ENCODE measurements at places on chromosomes 4 and X.

DNA sequence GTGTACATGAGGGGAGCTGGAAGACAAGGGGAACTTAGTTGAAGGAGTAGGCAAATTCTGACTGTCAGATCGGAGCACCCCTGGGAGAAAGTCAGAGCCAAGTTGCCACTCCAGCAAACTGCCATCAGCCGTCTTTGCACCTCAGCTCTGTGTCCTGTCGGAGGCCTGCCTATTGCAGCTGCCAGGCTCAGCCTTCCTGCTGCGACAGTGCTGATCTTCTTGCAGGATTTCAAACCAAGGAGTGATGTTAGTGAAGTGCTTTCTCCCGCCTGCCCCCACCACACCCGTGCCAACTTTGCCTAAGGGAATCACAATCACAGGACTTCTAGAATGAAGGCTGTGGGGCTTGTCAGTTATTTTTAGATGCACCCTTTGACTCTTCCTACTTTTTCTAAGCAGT, 185.3 kb downstream of the KIT start:
- DNase-seq: no peak

DNA sequence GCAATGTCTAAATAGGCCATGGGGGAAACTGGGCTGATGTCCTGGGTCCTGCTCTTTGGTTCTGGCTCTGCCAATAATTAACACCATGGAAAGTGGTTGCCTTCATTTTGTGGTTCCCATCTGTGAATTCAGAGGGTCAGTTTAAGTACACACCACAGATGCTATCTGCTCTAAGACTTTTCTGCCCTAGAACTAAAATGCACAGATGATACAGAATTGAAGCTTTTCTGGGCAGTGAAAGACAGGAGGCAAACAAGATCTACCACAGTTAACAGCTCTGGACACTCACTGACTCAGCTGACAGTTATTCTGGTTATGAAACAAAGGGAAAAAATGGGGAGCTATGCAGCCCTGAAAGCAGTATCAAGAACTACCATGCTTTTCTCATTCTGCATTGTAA, 37.3 kb downstream of the APBB2 start:
- DNase-seq: no peak

- no peak for DNase-seq
Observed at GRCh38 chr4:140693562-140693961, 62.6 kb downstream of the TBC1D9 start.

- DNase-seq: no peak
Observed at GRCh38 chrX:6813836-6814370, 279.0 kb upstream of the VCX3A start.

DNA sequence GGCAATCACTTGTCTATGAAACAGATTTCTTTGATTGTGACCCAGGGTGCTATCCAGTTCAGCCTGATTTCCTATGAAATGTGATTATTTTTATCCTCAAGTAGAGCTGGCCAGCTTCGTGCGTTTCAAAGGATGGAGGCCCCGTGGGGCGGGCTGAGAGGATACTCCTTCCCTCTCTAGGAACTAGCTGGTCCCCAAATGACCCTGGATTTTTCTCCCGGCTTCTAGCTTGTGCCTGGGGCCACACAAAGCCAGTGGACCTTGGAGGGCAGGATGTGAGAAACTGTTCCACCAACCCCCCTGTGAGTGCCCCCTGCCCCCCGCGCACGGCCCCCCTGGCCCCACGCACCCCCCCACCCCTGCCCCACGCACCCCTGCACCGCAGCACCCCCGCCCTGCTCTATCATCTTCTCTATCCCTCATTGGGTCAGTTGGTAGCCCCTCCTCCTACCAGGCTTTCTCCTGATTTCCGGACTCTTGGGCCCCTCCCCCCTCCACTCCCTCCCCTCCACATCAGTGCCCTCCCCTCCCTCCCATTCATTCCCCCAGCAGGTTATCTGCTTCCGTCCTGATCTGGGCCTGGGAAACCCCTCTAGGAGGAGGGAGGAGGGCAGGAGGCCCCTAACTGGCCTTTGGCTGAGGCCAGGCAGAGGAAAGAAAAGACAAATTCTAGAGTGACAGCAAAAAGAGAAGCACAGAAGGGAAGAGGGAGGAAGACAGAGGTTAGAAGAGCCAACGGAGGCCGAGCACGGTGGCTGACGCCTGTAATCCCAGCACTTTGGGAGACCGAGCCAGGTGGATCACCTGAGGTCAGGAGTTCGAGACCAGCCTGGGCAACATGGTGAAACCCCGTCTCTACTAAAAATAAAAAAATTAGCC, 3.3 kb downstream of the XPNPEP2 start:
- no peak for DNase-seq

DNA sequence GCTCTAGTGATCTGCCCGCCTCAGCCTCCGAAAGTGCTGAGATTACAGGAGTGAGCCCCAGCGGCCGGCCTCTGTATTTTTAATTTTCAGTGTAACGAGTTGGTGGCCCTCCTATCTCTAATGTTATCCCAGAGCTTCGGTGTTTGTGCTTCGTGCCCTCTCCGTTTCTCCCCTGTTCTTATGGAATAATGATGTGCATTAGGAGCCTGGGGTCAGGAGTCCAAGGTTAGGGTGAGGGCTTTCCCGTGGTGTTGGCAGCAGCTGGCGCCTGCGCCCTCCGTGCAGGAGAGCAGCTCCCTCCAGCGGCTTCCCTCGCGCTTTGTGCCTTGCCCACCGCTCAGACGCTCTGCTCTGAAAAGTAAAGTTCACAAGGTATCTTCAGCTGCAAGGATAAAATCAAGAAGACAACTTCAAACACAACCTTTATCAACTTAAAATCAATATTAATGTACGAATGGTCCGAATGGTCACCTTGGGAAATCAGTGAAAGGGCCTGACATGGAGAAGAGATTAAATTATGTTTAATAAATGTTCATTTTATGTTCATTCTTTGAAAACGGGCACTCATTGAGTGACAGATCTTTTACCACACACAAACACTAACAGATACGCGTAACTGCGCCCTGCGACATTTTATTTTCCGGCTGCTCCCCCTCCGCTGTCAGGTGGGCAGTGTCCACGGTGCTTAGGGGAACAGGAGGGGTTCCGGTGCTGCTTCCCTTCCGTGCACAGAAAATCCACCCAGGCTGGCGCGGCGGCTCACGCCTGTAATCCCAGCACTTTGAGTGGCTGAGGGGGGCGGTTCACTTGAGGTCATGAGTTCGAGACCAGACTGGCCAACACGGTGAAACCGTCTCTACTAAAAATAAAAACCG, 62.4 kb downstream of the TRAPPC11 start:
- no peak for DNase-seq

GRCh38 chrX:12814420-12814819, 23.2 kb downstream of the PRPS2 start:
- no peak for DNase-seq

- DNase-seq: no peak
Observed at GRCh38 chr4:54152846-54153600, 53.1 kb downstream of the GSX2 start.

DNA sequence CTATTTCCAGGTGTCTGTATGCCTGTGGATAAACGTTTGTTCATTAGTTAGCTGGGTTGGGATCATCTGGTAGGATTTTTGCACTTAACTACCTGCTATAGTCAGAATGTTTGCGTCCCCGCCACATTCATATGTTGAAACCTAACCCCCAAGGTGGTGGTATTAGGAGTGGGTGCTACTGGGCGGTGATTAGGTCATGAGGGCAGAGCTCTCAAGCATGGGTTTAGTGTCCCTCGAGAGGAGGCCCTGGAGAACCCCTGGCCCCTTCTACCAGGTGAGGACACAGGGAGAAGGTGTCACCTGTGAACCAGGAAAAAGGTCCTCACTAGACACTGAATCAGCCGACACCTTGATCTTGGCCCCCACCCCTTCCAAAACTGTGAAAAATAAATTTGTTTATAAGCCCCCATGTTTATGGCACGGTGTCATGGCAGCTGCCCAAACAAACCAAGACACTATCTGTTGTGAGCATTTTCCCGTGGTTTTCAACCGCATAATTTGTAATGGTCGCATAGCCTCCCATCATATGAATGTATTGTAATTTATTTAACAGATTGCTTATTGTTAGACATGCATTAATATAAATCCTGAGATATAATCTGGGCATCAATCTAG, 92.7 kb upstream of the TRIM2 start:
- DNase-seq: no peak

GRCh38 chr4:186272699-186273391, 6.9 kb downstream of the F11 start:
- no peak for DNase-seq

- DNase-seq: no peak
Observed at GRCh38 chr4:10664408-10664807, 20.2 kb downstream of the CLNK start.

DNA sequence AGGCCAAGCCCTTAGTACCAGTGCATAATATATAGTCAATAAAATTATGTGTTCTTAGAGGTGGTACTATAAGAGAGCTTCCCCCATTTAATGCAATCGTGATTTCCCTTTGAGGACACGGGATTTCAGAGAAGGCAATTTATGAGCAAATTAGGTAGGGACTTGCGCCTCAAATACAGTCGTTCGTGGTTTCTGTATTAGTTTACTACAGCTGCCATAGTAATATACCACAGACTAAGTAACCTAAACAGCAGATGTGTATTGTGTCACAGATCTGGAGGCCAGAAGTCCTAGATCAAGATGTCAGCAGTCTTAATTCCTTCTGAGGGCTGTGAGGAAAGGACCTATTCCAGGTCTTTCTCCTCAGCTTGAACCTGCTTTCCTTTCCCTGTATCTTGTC, 1.5 kb upstream of the PUDP start:
- DNase-seq: no peak

DNA sequence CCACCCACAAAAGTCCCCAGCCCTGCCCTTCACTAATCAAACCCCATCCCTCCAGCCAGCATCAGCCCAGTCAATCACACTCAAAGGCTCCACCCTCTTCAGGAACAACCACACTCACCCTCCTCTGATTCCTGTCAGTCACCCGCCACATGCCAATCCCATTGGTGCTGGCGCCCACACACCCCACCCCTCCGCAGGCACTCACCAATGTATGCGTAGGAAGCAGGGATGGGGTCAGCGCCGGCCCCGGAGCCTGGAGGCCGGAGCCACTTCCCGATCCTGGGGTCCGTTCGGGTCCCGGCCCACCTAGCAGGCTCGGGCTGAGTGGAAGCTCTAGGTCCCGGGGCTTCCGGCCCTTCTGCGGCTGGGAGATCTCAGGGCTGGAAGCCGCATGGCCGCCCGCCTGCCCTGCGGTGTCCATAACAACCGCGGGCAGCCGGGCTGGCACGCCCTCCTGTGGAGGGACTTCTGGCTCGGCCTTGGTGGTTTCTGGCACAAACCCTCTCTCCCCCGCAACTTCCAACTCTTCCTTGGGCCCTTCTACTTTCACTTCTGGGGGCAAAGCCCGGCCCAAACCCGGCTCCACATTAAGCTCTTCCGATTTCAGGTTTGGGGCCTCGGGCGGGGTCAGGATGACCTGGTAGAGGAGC, 7.9 kb upstream of the CFP start:
- DNase-seq: peak; percentile 28

GRCh38 chrX:11423949-11424348, 130.7 kb downstream of the AMELX start:
- no peak for DNase-seq

DNA sequence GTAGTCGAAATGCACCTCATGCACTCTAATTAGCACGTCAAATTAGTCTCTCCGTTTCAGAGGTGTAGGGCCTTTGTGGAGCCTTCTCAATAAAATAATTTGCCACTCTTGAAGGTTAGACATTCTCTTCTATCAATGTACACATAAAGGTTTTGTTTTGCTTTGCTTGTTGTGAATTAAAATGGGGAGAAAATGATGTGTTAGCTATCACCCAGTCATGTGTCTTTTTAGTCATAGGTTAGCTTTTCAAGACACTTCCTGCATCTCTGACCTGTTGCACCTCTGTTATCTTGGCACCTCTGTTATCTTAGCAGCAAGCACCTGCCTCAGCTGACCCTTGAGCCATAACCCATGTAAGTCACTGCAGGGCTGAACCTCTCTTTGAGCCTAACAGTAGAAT, 936 bp downstream of the TMEM144 start:
- DNase-seq: no peak

- no peak for DNase-seq
Observed at GRCh38 chr4:139899346-139899745, 233.7 kb downstream of the MGST2 start.

Data from nucleus accumbens (tissue), 56 donors.